AG08395 (cell line): ENCODE measurements at places on chromosomes 3 and 15.

DNA sequence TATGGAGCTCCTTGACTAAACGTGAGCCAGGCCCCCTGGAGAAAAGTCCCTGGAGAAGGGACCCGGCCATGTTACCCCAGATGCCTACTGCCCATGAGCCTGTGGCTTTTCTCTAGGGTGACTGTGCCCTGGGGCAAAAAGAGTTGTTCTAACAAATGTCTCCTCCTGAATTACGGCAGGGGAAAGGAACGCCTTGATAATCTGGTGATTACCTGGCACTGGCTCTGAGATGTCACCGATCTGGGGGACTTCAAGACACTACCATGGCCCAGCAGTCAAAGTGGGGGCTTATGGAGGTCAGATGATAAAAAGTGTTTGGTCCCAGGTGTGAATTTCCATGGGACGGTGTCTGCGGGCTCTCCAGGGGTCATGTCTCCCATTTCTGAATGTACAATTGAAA is 140.7 kb downstream of the KLF13 start:
- DNase-seq: no peak

GRCh38 chr3:61053781-61054496 is 197.3 kb downstream of the FHIT start:
- DNase-seq: no peak

GRCh38 chr15:44545913-44546802 is 9.2 kb downstream of the EIF3J start:
- DNase-seq: peak; percentile 67

DNA sequence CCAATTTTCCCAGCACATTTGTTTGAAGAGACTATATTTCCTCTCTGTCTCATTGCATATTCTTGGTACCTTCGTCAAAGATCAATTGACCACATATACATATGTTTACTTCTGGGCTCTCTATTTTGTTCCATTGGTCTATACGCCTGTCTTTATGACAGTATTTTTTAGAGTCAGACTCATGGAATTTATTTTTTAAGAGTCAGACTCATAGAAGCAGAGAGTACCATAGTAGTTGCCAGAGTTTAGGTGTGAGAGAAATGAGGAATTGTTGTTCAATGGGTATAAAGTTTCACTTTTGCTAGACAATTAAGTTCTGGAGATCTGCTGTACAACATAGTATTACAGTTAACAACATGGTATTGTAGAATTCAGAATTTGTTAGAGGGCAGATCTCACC is 27.1 kb downstream of the PLA2G4F start:
- DNase-seq: no peak

DNA sequence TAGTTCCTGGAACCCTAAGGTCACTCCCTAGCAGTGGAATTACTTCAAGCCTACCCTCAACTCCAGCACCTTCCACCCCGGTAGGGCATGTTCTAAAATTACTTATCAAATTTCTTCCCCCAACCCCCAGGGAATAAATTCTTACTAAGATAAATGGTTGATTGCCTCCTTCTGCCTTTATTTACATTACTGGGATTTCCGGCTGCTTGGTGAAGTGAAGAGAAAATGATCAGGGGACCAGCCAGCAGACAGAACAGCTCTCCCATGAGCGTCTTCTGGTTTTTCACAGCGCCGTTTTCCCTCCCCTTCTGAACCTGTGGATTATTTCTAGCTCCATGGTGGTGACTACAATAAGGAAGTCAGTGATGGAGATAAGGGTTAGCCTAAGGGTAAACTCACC is 521.5 kb upstream of the PPP2R3A start:
- DNase-seq: no peak

DNA sequence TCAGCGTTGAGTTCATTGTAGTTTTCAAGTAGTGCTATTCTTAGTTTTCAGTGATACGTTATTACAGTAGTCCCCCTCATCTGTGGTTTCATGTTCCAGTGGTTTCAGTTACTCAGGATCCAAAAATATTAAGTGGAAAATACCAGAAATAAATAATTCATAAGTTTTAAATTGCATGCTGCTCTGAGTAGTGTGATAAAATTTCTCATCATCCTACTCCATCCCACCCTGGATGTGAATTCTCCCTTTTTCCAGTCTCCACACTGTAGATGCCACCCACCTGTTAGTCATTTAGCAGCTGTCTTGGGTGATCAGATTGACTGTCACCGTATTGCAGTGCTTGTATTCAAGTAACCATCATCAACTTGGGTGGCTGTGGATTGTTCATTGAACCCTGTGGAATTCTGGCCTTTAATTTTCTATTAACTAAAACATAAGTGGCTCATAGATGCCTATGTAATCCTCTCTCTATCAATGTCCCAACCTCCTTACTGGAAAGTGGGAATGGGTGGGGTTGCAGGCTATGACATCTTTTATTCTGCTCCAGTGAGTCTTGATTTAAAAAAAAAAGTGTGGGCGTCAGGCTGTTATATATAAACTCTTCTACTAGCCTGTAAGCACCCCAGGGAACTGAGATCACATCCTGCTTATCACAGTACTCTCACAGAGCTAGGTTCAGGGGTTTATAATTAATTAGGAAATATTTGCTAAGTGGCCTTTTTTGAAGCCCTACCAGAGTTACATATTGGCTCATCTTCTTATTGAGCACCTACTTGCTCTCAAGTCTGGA is 97.5 kb downstream of the CFAP20DC start:
- no peak for DNase-seq

- DNase-seq: no peak
Measured at GRCh38 chr15:73165844-73166243, 113.6 kb downstream of the NEO1 start.

DNA sequence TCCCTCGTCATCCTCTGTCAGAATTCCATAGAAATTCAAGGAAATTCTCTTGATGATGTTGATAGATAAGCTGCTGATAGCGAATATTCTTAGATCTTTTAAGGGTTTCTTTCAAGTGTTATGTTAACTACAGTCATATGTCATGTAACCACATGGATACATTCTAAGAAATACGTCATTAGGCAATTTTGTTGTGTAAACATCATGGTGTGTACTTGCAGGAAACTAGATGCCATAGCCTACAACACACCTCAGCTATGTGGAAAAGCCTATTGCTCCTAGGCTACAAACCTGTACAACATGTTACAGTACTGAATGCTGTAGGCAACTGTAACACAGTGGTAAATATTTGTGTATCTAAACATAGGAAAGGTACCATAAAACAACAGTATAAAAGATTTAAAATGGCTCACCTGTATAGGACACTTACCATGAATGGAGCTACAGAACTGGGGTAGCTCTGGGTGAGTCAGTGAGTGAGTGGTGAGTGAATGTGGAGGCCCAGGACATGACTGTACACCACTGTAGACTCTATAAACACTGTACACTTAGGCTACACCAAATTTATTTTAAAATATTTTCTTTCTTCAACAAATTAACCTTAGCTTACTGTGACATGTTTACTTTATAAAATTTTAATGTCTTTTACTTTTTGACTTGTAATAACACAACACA is 34.6 kb downstream of the GLDN start:
- DNase-seq: no peak

- DNase-seq: no peak
Measured at GRCh38 chr3:72811571-72811970, 36.7 kb downstream of the SHQ1 start.

- DNase-seq: no peak
Measured at GRCh38 chr3:101709126-101709525, 15.3 kb upstream of the CEP97 start.

DNA sequence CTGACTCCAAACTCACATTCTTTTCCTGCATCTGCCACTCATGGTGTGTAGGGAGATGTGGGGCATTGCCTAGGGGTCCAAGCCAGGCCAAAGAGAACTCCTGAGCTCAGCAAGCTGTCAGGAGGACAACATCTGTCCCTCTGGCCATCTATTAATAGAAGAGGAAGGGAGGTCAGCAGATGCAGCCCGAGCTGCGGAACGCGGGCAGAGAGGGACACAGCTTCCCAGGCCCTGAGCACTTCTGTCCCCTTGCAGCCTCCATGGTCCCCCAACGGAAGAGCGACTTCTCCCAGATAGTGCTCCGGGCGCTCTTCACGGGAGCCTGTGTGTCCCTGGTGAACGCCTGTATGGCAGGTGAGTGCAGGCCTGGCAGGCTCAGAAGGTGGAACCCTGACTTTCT is 37.3 kb upstream of the PDE8A start:
- DNase-seq: no peak

GRCh38 chr3:105970283-105970682 is 101.5 kb upstream of the CBLB start:
- peak; percentile 50 for DNase-seq

DNA sequence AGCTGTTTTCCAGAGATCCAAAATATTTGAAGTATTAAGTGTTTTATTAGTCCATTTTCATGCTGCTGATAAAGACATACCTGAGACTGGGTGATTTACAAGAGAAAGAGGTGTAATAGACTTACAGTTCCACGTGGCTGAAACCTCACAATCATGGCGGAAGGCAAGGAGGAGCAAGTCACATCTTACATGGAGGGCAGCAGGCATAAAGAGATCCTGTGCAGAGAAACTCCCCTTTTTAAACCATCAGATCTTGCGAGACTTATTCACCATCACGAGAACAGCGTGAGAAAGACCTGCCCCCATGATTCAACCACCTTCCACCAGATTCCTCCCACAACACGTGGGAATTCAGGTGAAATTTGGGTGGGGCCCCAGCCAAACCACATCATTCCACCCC is 82.0 kb downstream of the KY start:
- DNase-seq: no peak

DNA sequence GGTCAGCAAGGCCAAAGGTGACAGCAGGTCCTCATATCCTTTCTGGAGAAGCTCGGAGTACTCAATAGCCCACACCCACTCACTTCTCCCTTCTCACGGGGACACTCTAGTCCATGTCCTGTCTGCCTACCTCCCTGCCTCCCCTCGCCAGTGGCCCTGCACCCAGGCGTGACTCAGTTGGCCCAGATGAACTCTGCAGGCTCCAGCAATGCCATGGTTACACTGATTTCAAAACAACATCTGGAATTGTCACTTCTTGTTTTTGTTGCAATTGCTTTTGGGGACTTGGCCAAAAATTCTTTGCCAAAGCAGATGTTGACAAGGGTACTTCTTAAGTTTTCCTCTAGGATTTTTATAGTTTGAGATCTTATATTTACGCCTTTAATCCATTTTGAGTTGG is 13.0 kb downstream of the IL16 start:
- DNase-seq: no peak

GRCh38 chr3:188449421-188449820 is 295.5 kb downstream of the LPP start:
- no peak for DNase-seq

DNA sequence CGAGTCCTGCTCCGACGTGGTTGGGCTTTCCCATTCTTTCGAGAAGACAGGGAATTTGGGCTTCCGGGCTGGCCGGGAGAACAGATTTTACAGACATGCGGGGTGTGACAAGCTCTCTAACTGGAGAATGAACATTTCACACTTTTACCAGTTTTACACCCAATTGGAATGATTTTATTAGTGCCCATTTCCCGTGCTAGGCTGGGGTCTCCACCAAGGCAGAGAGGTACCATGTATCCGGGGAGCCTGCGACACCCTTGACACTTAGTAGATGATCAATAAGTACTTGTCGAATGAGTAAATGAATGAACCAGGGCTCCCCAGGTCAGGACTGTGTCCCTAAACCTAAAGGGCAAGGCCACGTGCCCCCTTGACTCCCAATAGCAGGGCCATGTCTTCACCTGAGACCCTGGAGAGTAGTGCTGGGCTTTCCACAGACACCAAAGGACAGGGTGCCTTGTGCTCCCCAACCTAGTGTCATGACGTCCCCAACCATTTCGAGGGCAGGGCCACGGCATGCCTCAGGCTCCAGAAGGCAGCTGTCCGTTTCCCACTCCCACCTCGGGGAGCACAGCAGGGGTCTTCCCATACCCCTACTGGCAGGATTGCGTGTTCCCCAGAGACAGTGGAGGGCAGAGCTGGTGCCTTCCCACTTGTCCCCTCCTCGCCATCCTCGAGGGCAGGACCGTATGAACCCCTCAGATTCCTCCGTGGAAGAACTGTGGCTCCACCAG is 679 bp upstream of the MYD88 start:
- DNase-seq: no peak

GRCh38 chr15:63223463-63223862 is 34.1 kb downstream of the RAB8B start:
- DNase-seq: no peak

DNA sequence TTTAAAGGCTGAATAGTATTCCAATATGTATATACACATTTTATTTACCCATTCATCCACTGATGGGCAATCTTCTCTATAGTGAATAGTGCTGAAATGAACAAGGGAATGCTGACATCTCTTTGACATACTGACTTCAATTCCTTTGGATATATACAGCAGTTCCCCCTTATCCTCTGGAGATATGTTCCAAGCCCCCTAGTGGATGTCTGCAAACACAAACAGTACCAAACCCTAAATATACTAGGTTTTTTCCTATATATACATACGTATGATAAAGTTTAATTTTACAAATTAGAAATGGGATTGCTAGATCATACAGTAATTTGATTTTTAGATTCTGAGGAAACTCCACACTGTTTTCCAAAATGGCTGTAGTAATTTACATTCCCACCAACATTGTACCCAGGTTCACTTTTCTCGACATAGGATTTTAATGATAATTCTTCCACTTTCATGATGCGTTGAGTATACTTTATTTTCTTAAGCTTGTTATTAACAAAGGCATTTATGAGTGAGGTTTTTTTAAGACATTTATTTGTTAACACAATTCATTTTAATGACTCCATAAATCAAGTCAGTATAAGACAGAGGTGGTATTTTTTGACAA is 38.2 kb downstream of the VPS13C start:
- DNase-seq: no peak

DNA sequence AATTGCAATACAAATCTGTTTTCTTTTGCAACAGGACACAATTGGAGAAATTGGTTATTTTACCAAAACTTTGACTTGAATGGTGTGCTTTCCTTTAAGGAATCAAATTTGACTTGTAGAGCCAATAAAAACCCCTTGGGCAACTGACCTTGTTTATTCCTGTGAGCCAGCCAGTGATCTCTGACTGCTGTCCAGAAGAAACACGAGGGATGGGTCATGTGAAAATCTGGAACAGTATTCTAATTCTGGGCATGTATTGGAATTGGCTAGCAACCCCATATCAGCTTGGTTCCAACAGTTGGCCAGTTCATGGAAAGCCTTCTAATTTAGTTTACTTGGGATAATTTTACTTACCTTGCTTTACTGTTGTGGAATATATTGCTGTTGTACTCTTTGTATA is 19.1 kb upstream of the HHATL start:
- DNase-seq: no peak

DNA sequence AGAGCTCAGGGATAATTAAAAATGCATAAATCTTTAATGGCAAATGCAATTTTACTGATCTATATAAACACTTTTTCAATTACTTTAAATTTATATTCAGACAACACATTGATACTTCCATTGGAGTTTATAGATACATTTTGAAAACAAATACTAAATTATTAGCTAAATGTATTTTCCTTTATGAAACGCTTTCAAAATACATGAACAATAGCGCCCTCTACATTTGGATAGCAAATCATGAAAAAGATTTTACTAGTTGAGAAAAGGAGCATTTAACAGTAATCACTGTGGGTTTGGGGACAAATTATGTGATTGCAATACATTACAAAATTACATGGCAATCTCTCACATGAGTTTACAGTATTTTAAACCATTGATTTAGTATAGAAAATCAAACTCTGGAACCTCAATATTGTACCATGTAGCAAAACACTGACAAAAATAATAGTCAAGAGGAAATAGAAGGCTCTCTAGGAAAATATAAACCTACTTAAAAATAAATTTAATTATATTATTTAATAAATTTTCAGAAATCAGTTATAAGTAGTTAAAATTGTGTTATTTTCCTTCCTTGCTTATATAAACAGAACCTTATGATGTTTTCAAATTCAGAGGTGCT is 207.9 kb downstream of the ZIC1 start:
- peak; percentile 4 for DNase-seq

- DNase-seq: no peak
Measured at GRCh38 chr15:98547275-98547674, 101.1 kb upstream of the IGF1R start.
